Upper lobe of left lung (tissue), 6 donors: ENCODE measurements at places on chromosomes 11 and 22. TPM values are rescaled to one million over a fixed set of nuclear protein-coding genes. Genes with fewer than 3 reads are reported as not detected.

DNA sequence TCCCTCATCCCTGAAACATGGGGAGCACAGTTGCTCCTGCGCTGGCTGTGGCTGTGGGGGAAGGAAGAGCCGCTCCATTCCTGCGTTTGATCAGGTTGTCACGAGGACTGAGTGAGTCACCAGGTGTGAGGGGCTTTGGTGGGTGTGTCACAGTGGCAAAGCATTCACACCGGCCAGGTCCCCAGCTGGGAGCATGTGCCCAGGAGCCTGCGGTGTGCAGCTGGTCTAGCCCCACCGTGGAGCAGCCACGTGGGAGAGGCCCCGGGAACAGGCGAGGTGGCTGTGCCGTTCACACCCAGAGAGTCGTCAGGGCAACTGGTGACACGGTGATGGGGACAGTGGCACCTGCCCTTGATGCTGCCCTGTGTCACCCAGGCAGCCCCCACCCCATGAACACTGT, 47.6 kb upstream of the PPARA start:
- peaks cover 72% of the 10 kb centered on the region for H3K4me1 ChIP-seq
- no peak for DNase-seq
- H3K36me3 ChIP-seq, result peaks cover 81% of the 10 kb centered on the region
- H3K27me3 ChIP-seq, result no peaks in the 10 kb centered on the region

The MS4A10 gene
- not detected for total RNA-seq

DNA sequence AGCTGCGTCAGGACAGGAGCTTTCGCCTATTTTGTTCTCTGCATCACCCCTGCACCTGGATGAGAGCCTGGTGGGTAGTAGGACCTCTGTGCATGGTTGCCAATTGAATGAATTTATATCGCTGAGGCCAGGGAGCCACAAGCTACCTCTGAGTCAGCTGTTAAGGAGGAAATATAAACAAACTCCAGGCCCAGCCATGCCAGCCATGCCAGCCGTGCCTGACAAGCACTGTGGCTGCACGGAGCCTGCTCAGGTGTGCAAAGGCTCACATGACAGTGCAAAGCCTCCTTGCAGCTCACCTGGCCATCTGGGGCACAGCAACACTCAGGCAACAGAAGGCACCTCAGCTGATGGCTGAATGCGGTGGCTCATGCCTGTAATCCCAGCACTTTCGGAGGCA, 33.7 kb upstream of the LINC01488 start:
- no peak for DNase-seq
- no peak overlapping the region for H3K27ac ChIP-seq
- no peaks in the 10 kb centered on the region for H3K27me3 ChIP-seq
- H3K36me3 ChIP-seq, result no peaks in the 10 kb centered on the region

DNA sequence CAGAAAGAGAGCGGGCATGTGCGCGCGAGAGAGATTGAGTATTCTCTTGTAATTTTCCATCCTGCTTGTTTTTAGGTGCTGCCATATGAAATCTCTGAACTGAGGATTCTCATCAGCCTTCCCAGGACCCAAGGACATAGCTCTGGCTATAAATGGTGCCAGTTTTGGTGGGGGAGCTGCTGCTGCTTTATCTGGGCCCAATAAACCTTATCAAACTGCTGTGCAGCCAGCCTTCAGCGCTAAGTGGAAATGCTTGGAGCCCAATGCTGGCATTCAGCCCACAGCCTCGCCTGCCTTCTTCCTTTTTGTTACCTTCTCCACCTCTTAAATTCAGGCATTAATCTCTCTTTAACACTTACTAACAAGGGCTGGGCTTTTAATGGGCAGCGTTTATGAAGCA, 2.4 kb upstream of the ZBTB16 start:
- peak; percentile 56 for DNase-seq
- H3K27me3 ChIP-seq, result no peaks in the 10 kb centered on the region
- H3K27ac ChIP-seq, result peak overlapping the region; percentile 95
- H3K36me3 ChIP-seq, result no peaks in the 10 kb centered on the region
- peaks cover 18% of the 10 kb centered on the region for H3K4me1 ChIP-seq

The KCTD14 gene
- total RNA-seq, result 10.3 TPM

- no peak overlapping the region for H3K27ac ChIP-seq
- H3K4me1 ChIP-seq, result no peaks in the 10 kb centered on the region
- no peak for DNase-seq
- no peaks in the 10 kb centered on the region for H3K36me3 ChIP-seq
- no peak overlapping the region for H3K4me3 ChIP-seq
These were observed 6.7 kb downstream of the CCDC87 start for GRCh38 chr11:66586136-66586535.

DNA sequence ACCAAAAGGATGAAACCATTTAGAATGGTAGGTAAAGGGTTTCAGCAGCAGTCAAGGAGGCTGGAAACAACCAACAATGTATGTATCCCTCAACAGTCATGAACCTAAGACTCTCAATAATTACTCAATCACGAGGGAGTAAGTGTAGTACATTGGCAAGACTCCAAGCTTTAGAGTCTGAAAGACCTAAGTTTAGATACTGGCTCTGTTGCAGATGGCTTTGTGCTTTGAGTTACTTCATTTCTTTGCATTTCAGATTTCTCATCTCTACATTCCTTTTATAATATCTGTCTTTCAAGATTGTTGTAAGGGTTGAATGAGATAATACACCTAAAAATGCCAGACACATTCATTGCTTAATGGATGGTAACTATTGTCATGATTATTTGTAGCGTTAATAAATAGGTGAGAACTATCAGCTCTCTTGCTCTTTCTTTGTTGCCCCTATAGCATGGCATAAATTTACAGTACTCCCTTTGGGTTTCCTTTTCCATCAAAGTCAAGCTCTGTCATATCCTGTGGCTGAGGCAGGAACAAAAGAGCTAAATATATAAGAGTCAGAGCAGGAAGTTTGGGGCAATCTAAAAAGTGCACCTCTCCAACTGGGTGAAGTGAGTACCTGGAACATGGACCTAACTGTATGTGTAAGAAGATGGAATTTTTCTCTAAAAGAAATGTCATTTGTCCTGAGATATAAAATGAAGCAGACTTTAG, 228.2 kb upstream of the ZC3H12C start:
- H3K4me1 ChIP-seq, result no peaks in the 10 kb centered on the region
- H3K36me3 ChIP-seq, result no peaks in the 10 kb centered on the region
- no peak overlapping the region for H3K27ac ChIP-seq
- no peak for DNase-seq

DNA sequence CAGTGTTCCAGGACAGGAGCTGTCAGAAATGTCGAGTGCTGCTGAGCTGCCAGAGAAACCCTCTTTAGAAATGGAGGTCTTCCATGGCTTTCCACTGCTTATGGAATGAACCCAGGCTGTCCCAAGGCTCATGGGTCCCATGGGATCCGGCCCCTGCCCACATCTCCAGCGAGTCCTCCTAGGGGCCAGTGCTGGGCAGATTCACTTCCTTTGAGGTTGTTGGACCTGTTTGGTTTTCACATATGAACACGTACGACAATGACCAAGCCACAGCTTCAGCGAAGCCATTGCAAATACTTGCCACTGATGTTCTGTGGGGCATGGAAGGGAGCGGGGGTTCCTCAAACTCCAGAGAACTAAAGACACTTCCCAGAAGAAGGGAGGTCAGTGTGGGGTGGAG, 483.3 kb downstream of the TBC1D22A start:
- H3K36me3 ChIP-seq, result no peaks in the 10 kb centered on the region
- H3K4me1 ChIP-seq, result no peaks in the 10 kb centered on the region
- H3K27me3 ChIP-seq, result no peaks in the 10 kb centered on the region
- no peak overlapping the region for H3K4me3 ChIP-seq

DNA sequence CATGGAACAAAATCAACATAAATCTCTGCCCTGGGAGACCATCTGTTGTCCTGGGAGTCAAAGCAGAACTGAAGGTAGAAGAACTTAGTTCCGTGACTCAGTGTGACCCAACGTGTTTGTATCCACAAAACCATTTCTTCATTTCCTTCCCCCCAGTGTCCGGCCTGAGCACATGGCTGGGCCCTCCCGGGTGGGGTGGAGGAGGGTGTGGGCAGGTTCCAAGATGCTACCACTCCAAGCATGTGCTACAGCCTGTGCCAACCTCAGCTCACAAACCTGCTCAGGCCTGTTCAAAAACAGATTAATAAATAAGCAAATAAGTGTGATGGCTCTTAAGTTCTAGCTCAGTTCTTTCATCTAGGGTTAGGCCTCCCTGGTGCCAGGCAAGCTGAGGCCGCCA, 55.3 kb downstream of the SHANK2 start:
- no peaks in the 10 kb centered on the region for H3K4me1 ChIP-seq
- no peak overlapping the region for H3K4me3 ChIP-seq
- no peak overlapping the region for H3K27ac ChIP-seq
- H3K36me3 ChIP-seq, result no peaks in the 10 kb centered on the region
- DNase-seq, result no peak

The MUC5AC gene
- 0.78 TPM for total RNA-seq

- H3K4me1 ChIP-seq, result no peaks in the 10 kb centered on the region
- H3K36me3 ChIP-seq, result peaks cover 75% of the 10 kb centered on the region
- H3K4me3 ChIP-seq, result no peak overlapping the region
- no peak overlapping the region for H3K27ac ChIP-seq
- DNase-seq, result no peak
These were observed 20.7 kb downstream of the NADSYN1 start for GRCh38 chr11:71473793-71474080.
